Stimulated activated CD4-positive, alpha-beta T cell treated with anti-CD3 and anti-CD28 coated beads, Interleukin-15, amount 100 ng/mL, for 1 hour (primary cell): ENCODE measurements at places on chromosomes 7 and 10.

GRCh38 chr7:66950763-66951162, 29.7 kb downstream of the TMEM248 start:
- no peak for DNase-seq

- DNase-seq = no peak
Measured at GRCh38 chr7:40656349-40656748, 521.5 kb downstream of the SUGCT start.

- DNase-seq = no peak
Measured at GRCh38 chr7:11335947-11336346, 362.3 kb downstream of the PHF14 start.

GRCh38 chr10:89115876-89116627, 91.1 kb downstream of the CH25H start:
- DNase-seq = no peak

DNA sequence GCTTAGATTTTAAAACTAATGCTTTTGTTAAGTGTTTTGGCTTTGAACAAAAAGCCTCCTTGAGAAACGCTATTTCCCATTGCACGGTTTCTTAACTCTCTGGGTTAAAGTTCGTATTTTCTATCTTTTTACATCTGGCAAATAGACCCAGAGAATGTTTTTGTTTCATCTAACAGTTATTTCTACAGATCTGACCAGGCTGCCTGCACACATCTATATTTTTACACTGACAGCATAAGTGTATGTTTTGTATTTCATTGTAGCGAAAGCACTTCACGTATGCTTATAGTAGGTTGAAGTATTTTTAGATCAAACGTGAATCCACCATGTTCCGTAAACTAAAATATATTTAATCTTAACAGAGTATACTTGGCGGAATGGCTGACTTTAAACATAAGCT, 477.3 kb downstream of the SDK1 start:
- DNase-seq = no peak

GRCh38 chr7:115125750-115126149, 203.9 kb downstream of the MDFIC start:
- no peak for DNase-seq

DNA sequence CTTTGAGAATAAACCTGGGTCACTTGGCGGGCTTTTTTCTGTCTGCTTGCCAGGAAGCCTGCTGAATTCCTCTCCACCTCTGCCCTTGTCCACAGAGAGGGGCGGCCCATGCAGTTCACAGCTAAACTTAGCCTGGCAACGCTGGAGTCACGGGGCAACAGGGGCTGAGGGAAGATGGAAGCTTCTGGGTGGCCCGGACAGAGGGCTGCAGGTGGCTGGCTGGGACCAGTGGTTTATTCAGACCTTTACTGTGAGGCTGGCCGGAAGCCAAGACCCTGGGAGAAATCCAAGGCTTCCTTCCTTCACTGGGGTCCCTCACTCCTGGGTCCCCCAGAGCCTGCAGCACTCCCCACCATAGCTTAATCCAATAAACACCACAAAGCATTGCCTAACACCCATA, 17.0 kb downstream of the ITPRIP start:
- DNase-seq = no peak

DNA sequence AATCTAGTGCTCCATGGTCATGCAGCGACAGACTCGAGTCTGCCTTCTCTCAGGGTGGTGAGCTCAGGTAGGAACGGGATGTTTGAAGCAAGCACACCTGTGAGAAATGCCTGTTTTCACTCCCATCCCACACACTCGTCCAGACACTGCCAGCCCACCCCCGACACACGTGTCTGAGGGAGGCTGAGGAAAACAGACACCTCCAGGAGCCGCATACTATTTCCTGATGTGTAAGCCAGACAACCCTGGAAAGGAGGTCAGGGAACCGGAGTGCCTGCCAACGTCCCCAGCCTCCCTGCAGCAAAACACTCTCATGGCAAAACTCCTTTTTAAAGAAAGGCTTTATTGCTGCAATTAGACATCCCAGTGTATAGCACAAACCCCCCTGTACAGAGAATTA, 80.2 kb downstream of the ALOX5 start:
- no peak for DNase-seq

DNA sequence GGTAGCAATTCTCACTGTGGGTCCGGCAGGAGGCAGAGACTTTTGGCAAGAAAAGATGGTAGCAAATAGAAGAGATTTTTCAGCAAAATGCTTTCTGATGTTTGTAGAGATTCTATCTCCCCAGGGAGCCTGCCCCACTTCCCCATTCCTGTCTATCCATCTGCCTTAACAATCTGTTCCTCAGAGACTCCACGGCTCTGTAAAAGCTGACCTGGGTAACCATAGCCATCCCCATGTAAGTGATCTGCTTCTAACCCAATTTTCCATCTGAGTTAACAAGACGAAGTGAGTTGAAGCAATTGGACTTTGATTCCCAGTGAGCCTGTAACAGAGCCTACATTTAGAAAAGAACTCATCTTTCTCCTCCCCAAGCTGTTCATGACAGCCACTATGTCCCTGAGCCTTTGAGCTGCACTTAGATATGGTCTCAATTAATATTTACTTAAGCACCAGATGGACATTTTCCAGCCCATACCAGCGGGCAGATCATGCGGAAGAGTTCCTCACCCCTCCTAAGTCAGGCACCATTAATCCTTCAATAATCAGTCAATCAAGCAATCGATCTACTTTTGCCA, 896.1 kb downstream of the CCSER2 start:
- DNase-seq = no peak
